ENCODE measurements at places on chromosomes 16 and 17.

- no peak for DNase-seq
Measured at GRCh38 chr16:69511651-69512050, 54.1 kb upstream of the NFAT5 start.

DNA sequence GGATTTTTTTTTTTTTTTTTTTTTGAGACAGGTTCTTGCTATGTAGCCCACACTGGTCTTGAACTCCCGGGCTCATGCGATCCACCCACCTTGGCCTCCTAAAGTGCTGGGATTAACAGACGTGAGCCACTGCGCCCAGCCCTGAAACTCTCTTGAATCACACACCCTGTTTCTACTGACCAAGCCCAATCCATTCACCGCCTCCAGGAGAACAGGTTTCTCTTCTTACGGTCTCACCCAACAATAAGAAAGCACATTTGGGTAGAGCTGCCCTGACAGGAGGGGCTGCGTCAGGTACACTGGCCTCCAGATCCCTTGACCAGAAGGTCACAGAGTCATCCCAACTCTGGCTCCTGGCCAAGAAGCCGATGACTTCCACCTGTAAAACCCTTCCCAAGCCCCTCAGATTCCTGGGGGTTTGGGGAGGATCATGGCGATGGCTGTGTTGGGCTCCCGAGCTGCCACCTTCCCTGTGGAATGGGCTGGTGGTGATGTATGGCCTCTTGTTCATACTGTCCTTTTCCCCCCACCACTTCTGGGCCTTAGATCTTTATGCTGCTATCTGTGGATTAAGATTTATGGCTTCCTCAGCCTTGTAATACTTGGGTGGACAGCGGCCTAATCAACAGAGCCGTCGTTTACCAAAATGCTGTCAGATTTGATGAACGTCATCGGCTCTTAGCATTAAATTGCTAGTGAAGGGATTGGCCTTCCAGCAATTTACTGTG, 89.1 kb downstream of the KATNIP start:
- peak; percentile 20 for DNase-seq

DNA sequence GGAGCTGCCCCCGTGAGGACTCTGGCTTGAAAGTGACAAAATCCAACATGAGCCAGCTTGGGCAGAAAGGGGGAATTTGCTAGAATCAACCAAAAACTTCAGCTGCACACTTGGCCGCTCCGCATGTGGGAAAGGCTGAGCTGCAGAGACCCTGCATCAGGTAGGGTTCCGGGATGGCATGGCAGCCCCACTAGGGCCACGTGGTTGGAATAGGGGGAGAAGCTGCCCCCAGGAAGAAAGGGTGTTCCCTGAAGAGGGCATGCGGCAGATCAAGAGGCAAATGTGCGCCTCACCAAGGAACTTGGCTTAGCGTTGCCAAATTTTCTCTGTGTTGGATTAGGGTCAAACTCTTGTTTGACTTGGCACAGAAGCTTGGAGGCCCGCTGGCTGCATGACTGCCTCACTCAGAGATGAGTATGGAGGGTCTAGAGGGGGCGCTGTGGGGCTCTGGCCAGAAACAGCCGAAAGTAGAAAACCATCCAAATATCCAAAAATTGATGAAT, 29.2 kb upstream of the WFIKKN2 start:
- no peak for DNase-seq

GRCh38 chr16:55876854-55877253, 1.7 kb upstream of the CES5A start:
- DNase-seq = no peak

GRCh38 chr17:82106688-82107305, 8.8 kb upstream of the FASN start:
- DNase-seq = no peak

GRCh38 chr16:11089504-11090124, 145.2 kb downstream of the CLEC16A start:
- DNase-seq = peak; percentile 14
